ENCODE measurements at places on chromosomes 12 and 14.

DNA sequence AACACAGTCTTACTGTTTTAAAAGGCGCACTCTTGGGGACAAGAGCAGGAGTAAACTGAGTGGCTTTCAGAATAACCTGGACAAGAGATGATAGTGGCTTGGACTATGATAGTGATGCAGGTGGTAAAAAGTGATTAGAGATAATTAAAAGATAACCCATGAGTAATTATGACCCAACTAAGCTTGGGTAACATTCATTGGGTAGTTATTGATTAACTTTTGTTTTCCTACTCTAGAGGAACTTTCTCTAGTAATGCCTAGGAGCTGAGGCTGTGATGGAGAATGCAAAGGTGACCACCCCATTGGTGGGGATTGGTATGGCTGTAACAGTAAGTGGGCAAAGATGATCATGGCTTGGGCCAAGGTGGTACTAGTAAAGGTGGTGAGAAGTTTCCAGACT lies 22.3 kb upstream of the FRS2 start:
- no peak for DNase-seq

- DNase-seq: no peak
Measured at GRCh38 chr12:49092086-49092815, 2.4 kb downstream of the DHH start.

DNA sequence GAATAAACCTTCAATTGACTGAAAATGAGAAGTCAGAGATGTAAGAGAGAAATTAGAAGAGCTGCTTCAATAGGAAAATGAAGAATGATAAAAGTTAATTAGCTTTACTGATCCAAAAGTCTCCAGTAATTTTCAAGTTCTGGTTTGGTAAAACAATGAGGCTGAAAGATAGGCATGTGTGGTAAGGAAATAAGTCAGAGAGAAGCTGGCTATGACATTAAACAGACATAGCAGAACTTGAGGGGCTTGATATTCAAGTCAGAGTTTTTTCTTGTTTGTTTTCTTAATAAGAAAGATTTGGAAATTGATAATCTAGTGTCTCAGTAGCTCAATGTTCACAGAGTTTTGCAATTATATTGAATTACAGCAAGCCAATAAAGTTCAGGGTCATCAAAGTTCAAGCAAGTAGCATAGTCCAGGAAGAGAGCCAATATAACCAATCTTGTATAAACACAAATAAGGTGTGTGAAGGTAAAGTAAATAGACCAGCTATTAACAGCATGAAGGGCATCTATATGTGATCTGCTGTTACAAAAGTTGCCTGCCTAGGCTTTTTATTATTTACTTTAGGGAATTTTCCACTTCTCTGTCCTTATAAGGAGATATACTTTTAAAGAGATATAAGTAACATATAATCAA lies 1111.5 kb downstream of the TRHDE start:
- no peak for DNase-seq

DNA sequence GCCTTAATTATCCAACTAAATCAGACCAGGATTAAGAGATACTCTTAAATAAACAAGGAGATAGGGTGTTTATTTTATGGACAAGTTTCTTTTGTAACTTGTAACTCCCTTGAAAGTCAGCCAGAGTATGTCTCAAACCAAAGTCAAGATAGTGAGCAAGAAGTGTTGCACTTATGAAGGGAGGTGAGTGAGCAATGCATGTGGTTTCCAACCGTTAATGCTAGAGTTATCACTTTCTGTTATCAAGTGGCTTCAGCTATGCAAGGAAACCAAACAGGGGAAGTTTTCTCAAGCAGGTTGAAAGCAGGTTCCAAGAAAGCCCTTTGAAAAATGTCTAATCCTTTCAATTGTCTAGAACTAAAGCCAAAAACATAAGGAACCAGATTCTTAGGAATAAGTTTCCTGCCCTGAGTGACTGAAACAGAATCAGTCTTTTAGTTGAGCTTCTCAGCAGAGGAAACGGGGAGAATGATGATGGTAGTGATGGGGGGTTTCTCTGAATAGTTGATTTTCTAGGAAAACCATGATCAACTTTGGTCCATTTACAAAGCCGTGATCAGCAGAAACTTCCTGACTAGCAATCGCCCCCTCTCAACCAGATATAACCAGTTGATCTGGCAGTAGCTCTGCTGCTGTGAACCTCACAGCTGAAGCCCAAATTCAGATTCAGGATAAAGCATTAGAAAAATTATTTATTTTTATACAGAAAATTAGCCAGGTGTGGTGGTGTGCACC lies 128.4 kb downstream of the DAD1 start:
- DNase-seq: no peak

GRCh38 chr12:127496255-127496654 lies 770.7 kb upstream of the TMEM132C start:
- DNase-seq: no peak

GRCh38 chr12:104486363-104486750 lies 29.6 kb downstream of the CHST11 start:
- no peak for DNase-seq

DNA sequence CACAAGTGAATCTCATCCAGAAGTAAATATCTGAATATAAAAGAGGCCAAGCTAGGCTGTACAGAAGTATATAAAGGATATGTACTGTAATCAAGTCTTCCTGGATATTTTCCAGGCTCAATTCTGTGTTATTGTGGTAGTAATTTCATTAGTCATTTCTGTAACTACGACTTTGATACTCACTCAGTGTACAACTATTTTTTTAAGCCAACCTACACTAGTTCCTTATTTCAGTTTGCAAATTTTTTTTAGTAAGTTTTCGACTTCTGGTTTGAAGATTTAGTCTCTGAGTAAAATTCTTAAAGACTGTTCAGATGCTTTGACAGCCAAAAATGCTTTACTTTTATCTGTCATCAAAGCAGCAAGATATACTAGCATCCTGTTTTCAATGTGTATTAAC lies 130.8 kb downstream of the CAPZA3 start:
- peak; percentile 76 for DNase-seq

DNA sequence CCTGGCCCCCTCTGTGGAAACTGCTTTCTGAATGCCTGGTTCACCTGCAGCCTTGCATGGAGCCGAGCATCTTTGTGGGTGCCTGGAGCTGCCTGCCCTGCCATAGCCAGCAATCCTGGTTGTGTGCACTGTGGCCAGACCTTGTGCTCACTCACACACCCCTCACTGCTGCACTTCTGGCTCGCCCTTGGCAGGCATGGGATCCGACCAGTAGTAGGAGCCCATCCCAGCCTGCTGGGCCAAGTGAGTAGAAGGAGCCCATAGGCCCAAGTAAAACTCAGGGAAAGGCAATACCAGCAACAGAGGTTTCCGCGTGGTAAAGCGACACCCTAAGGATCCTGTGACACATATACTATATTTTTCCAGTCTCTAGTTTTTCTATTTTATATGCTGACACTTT lies 270.0 kb upstream of the NAV3 start:
- no peak for DNase-seq

GRCh38 chr14:21543521-21543960 lies 17.4 kb upstream of the SALL2 start:
- DNase-seq: no peak

- no peak for DNase-seq
Measured at GRCh38 chr14:84127495-84127894, 1402.4 kb upstream of the FLRT2 start.

Measured in fibroblast of skin of right quadriceps (primary cell).